Activated CD4-positive, CD25-positive, alpha-beta regulatory T cell (primary cell): ENCODE measurements at places on chromosomes 7 and 10.

DNA sequence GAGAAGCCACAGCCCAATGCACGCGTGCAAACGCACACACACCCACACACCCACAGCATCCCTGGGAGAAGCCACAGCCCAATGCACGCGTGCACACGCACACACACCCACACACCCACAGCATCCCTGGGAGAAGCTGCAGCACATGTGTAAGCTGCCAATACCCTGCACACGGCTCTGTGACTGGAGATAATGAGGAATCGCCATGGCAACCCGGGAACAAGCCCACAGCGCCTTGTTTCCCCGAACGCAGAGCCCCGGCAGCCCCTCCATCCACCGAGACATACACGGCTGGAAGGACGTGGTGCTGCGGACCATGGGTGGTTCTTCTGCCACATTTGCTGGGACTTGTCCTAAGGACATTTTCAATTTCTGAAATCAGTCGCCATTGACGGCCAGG lies 221.3 kb downstream of the PTPRN2 start:
- no peak for DNase-seq

GRCh38 chr7:128849804-128850490 lies 12.7 kb upstream of the ATP6V1F start:
- DNase-seq, result no peak

- DNase-seq, result no peak
Measured at GRCh38 chr10:3720228-3721019, 64.6 kb downstream of the KLF6 start.

GRCh38 chr10:89369156-89370105 lies 8.4 kb upstream of the IFIT1B start:
- DNase-seq, result no peak

DNA sequence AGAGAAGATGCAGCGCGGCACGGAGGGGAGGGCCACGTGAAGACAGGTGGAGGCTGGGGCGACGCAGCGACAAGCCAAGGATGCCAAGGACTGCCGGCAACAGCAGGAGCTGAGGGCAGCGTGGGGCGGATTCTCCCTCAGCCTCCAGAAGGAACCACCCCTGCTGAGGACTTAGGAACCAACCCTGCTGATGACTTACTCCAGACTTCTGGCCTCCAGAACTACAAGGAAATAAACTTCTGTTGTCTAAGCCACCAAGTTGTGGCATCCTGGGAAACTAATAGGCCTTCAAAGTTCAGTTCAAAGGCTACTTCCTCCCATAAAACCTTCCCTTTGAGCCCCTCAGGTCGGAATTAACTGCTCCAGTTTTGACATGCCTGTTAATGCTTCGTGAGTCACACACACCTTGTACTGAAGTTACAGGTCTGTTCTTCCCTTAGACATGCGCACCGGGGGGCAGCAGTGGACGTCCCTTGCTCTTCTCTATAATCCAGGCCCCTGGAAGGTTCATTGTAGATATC lies 88.4 kb upstream of the RHEB start:
- no peak for DNase-seq
